ENCODE measurements at places on chromosomes 12 and 14. TPM values are rescaled to one million over a fixed set of nuclear protein-coding genes. Genes with fewer than 3 reads are reported as not detected.

Gene SOAT2
- 1.5 TPM for total RNA-seq

DNA sequence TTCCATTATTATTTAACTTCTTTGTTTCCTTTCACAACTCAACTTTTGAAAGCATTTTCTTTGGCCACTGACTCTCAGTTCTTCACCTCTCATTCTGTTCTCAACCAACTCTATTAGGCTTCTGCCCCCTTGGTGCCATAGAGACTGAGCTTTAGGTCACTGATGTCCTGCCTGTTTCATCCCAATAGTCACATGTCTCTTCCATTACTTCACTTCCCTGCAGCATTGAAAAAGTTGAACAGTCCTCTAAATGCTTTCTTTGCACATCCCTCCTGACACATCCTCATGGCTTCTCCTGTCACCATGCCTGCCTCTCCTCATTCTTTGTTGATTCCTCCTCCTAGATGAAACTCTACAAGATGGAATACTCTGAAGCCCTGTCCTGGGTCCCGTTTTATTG, 2.7 kb downstream of the CLEC12A start:
- no peak for DNase-seq

Gene IAPP
- not detected for total RNA-seq

Gene GPX2
- total RNA-seq = not detected

DNA sequence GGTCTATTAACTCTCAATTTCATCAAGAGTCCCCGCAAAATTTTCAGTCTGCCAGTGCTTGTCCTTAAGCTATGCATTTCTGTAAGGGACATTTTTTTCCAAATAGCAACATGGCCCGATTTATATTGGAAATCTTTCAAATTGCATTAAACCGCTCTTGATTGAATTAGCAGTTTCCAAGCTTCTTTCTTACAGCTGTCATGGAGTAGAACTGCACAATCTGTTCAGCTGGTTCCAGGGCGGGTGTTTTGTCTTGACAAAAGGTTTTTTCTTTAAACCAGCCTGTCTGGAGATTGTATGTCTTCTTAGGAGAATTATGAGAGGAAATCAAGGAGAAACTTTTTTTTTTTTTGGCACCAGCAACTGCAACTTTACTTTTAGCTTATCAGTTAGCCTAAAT, 185.8 kb downstream of the ALG10B start:
- no peak for DNase-seq

DNA sequence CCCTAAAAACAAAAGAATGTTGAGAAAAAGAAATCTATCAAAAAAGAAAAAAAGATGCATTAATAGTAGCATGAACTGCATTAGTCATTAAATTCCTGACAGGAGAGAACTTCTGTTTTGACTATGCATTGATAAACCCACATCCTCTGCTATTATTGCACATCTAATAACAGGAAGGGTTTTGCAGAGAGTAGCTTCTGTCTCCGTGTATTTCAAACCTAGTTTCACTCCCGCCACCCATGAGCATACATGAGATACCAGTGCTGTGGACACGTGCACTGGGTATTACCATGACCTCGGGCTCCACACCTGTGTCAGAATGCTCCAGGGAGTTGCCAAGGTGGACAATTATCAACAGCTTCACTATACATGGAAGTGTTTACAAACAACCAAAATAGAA, 449.1 kb upstream of the SOX5 start:
- no peak for DNase-seq

- DNase-seq = peak; percentile 16
These were observed 181.0 kb upstream of the RGS6 start for GRCh38 chr14:71751264-71751663.

- no peak for DNase-seq
These were observed 20.7 kb upstream of the PLD4 start for GRCh38 chr14:104903990-104904389.

Gene PPHLN1
- 81.3 TPM for total RNA-seq

Gene TAS2R20
- 0.97 TPM for total RNA-seq

Gene AMHR2
- total RNA-seq = not detected

Gene TDP1
- total RNA-seq = 99.3 TPM

Gene B4GALNT3
- total RNA-seq = 1.9 TPM

Gene GPRC5A
- total RNA-seq = 0.10 TPM

DNA sequence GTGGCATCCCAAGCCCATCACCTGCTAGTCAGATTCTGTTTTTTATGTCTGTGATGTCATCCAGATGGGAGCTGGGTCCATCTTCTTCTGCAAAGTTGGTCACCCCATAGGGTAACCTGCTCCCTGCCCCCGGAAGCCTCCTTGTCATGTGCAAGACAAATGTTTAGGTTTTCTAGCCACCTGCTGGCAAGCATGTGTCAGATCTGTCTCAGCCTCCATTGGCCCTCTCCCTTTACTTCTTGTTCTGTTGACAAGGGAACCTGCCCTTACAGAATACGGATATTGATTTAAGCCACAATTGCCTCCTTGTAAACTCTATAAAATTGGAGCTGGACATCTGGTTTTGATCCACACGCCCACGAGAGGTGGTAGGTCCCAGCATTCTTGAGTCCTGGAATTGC, 7.5 kb downstream of the NTF3 start:
- no peak for DNase-seq

DNA sequence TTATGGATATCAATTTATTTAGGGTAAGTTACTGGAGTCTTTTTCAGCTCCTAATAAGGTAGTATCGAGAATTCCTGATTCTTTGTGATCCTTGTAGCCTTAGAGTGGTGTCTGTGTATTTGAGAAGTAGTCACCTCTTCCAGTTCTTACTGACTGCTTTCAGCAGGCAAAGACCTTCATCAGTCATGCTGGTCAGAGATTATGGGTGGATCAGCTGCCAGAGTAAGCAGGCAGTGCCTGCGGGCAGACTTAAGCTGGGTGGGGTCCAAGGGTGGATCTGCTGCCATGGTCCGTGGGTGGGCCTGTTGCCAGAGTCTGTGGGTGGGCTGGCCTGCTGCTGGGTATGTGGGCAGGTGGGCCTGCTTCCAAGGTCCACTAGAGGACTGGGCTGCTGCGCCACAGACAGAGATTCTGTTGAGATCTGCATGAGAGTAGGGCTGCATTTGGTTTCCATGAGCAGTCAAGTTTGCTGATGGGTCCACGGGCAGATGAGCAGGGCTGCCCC, 188.7 kb downstream of the ANO2 start:
- no peak for DNase-seq

DNA sequence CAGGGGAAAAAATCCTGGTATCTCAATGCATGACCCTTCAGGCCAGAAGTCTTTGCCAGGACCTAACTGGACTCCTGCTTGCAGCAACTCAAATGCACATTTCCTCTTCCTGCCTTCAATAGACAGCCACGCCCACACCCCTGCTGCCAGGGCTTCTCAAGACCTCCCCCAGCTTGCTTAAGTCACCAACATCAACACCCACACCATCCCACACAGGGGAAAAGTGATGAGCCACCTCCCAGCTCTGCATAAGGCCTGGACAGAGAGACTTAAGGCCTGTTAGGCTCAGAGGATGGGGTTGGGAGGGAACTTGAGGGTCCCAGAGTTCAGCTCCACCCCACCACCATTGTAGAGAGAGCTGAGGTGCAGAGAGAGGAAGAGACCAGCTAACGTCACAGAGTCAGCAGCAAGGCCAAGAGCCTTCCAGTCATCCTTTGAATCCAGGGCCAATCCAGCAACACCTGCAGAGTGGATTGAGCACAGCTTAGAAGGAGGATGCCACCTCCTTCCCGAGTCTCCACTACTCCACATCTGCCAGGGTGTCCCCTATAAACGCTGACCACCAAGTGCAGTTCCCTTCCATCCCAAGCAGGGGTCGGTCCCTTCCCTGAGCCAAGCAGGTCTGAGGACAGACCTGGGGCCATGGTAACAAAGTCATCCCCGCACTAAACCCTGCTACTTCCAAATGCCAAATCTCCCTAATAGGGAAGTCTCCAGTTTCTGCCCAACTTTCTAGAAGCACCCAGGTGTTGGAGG, 50.0 kb downstream of the KDM2B start:
- peak; percentile 83 for DNase-seq

DNA sequence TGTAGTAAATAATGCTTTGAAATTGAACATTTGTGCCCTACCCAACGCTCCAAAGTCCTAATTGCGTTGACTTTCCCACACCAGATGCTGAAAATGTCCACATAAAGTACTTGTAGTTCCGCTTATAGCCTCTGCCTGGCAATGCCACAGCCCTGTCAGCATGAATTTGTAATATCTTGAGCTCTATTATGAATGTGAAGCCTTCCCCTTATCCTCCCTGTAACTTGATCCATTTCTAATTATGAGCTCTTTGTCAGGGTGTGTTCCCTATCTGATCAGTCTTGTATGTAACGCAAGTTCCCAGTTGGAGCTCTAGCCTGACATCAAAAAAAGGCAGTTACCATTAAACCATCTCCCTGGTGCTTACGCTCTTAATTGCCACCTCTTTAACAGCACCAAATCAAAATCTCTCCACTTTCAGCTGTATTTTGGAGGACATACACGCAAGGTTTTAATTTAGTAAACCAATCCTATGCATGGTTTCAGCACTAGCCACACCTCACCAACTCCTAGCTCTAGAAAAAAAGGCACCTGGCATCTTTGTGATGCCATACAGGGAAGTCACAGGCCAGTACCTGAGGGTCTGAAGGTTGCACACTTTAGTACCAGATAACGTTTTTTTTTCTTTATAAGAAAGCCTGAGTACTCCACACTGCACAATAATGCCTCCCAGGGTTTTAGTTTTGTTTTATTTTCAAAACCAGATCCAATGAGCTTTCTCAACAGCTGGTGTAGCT, 69.3 kb downstream of the EEA1 start:
- DNase-seq = no peak

- no peak for DNase-seq
These were observed 77.9 kb upstream of the BBS10 start for GRCh38 chr12:76426160-76426559.

DNA sequence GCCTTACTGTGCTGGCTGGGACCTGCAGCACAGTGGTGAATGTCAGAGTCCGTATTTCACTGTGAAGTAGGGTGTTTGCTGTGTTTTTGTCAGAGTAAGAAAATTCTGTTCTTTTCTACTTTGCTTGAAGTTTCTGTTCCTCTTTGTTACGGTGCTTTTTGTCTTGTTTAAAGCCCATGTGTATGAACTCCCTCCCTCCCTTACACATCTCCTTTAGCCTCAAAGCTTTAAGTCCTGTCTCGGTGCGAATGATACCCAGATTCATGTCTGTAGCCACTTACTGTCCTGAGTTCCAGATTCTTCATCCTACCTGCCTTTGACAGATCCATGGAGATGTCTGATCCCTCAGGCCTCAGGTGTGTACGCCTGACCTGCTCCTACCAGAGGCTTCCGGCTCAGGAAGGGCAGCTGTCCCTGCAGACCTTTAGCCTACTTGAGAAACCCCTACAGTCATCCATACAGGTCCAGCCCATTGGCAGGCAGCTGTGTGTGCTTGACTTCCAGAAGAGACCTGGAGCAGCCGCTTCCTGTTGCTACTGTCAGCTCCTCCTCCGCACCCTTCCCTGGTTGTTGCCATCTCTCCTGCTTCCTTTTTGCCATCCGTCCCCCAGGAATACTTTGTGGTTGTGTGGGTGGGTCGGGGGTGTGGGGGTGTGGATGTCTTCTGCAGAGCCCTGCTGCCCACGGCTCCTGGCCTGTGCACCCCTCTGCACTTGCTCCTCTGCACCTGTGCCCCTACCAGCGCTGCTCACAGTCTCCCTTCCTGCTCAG, 72.9 kb downstream of the DDX51 start:
- DNase-seq = no peak

DNA sequence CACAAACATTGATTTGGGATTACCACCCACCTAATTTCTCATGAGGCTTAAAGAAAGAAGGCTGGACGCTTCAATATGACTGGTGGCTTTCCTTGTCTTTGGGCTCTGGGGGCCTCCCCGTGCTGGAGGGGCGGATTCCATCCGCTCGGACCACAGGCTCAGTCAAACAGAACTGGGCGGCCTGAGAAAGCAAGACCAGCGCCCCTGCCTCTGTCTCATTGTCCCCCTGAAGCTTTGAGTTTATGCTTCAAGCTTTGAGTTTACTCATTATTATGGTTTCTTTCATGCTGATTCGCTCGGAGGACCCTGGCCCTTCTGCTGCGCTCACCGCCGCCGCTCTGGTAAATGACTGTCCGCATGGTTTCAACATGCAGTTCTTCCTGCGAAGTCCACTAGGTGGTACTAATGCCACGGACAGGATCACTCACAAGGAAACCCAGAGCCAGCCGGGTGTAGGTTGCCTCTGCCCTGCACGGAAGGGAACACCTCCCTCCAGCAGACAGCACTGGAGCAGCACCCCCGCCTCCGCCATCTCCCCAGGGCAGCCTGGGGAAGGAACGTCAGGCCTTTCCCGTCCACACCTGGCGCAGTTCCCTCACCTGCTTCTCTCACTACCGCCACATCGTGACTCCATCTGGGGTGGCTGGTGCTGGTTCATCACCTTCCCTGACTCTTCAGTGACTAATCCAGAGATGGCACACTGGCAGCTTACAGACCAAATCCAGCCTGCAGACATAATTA, 13.2 kb upstream of the TIGAR start:
- DNase-seq = no peak

- DNase-seq = no peak
These were observed 80.9 kb downstream of the RPS6KA5 start for GRCh38 chr14:90979515-90979914.

DNA sequence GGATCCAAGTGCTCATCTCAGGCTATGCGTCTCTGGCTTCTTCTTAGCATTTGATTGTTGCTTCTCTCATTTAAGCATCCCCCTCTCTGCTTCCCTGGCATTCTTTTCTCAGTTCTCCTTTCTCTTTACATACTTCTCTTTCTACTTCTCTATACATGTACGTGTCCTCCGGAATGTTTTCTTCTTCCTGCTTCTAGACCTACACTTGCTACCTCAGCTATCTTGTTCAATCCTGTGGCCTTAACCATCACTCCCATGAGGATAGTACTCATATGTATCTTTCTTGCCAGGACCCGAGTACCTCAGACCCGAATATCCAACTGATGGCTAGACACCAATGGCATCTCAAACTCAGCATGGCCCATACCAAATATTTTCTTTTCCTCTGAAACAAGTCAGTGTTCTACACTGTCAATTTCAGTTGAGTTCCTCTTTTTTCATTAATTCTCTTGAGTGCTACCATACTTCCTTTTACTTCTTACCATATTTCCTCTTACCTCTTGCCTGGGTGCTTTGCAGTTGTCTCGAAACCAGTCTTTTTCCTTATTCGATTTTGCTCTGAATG, 115.1 kb upstream of the SLC38A2 start:
- no peak for DNase-seq

DNA sequence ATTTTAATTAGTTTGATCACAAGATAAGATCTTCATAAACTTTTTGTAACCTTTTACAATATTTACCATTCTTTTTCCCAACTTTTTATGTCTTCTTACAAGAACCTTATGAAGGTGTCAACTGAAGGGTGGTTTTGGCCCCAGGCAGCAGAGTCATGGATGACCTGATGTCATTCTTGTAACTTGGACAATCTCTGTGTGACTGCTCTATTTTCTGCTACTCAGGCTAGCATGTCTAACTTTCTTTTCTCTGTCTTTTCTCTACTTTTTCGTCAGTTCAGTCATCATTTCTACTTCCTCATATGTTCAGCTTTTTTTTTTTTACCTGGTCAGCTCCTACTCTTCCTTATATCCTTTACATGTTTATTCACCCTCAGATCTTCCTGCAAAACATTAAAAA, 150.7 kb upstream of the PTPRQ start:
- DNase-seq = no peak

GRCh38 chr14:77369285-77369684, 7.6 kb downstream of the TMED8 start:
- DNase-seq = peak; percentile 17

- no peak for DNase-seq
These were observed 8.2 kb upstream of the LGALS3 start for GRCh38 chr14:55120571-55121495.

GRCh38 chr12:120132863-120133385, 16.4 kb upstream of the RAB35 start:
- no peak for DNase-seq

- no peak for DNase-seq
These were observed 7.0 kb downstream of the COL2A1 start for GRCh38 chr12:47997321-47997720.

GRCh38 chr12:95258151-95258550, 40.5 kb downstream of the VEZT start:
- DNase-seq = no peak
